ENCODE measurements at places on chromosomes 3 and 15.

GRCh38 chr3:186035277-186035676, 73.6 kb downstream of the ETV5 start:
- no peak for DNase-seq

GRCh38 chr3:126671521-126671920, 16.6 kb upstream of the TXNRD3 start:
- DNase-seq, result no peak

DNA sequence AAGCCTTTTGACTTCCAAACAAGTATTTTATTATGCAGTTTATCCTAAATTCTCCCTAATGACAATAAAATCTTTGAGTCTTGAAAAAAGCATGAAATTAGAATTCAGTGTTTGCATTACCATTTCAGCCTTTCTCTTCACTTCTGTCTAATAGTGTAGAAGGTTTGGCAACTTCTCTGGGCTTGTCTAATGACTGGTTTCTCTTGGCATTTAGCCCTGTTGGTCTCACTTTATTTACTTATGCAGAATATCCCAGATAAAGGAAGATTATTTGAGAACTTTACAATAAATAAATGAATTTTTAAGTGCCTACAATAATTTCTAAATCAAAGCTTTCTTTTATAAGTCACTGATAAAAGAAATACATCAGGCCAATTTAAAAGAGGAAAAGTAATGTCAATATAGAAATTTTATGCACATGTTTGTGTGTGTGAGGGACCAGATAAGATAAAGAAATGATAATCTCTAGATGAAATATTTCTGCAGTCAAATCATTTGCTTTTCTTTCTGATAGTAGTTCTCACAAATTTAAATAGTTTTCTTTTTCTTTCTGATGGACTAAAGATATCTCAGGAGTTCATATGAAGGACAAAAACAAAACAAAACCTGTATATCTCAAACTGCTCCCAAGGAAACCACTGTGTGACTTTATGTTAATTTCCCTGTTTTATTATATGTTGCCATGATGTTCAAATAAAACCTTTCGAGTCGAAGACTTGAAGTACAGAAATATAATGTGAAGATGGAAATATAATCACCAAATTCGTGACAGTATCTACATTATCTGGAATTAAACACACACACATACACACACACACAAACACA, 533.1 kb upstream of the CBLB start:
- DNase-seq, result no peak

DNA sequence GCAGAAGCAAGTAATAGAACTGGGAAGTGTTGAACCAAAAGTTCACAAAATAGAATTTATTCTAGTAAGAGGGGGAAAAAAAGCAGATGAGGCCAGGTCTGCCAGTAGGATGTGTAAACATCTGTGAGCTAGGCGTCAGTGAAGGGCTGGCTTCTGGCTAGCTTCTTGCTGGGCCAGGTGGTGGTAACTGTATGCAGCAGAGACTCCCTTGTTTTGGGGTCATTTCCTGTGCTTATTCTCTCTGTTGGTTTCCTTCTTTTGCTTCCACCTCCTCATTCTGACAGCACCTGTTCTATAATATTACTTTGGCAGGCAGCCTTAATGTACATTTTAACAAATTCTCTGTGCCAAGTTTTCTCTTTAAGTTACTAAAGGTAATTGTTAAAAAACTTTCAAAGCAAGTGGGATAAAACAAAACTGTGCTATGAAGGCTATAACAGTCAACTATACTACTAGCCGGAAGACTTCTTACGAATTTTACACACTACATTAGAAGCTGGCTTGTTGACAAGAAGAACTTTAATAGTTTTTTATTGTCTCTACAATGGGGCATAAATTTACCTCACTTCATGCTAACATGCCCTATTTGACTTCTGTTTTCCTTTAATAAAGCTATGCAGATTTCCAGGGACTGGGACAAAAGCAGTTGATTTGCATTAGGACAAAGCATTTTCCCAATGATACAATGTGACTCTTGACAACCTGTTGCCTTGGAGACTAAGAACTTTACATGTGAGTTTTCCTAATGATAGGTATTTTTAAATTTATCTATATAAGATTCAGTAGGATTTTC, 318.8 kb upstream of the NAALADL2 start:
- DNase-seq, result no peak

- DNase-seq, result no peak
Measured at GRCh38 chr3:15632212-15632580, 30.7 kb downstream of the BTD start.

DNA sequence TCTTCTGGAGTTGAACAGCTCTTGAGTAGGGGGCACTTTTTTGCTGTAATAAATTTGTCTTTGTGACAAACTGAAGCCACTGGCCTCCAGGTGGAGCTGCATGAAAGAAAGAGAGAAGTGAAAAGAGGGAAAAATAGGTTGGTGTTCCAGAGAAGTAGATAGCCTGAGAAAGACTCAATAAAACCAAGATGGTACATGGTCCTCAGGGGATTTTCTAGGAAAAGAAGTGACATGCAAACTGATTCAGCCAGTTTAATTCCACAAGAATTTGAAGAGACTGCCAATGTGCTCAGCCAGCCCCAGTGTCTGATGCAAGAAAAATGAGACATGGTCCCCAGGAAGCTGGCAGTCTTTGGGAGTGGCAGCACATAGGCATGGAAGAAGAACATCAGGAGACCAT, 152.7 kb downstream of the CD47 start:
- no peak for DNase-seq

GRCh38 chr3:66267906-66268305, 47.1 kb downstream of the SLC25A26 start:
- no peak for DNase-seq

- no peak for DNase-seq
Measured at GRCh38 chr3:196321162-196321561, 3.1 kb upstream of the DYNLT2B start.

Measured in caudate nucleus (tissue), 63 donors.